H9 (cell line): ENCODE measurements at places on chromosomes 3 and 15.
A peak's percentile ranks its signal among the peaks of the same experiment; 100 is the strongest.

DNA sequence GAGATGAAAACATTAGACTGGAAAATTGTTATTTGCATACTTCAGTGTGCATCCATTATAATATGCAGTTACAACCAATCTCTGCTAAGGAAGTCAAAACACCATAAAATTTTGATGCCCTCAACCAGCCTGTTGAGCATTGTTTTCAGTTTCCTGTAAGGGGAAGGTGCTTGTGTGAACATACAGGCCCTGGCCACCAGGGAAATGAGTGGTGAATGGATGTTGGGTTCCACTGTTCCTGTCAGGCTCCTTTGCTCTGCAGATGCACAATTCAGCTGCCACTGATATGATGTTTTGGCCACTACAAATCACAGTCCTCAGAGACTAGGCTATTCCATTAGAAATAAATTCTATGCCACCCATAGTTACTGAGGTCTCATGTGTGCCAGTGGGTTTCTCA, 184.6 kb downstream of the SYNPR start:
- no peak for DNase-seq
- H3K27ac ChIP-seq = no peak overlapping the region

DNA sequence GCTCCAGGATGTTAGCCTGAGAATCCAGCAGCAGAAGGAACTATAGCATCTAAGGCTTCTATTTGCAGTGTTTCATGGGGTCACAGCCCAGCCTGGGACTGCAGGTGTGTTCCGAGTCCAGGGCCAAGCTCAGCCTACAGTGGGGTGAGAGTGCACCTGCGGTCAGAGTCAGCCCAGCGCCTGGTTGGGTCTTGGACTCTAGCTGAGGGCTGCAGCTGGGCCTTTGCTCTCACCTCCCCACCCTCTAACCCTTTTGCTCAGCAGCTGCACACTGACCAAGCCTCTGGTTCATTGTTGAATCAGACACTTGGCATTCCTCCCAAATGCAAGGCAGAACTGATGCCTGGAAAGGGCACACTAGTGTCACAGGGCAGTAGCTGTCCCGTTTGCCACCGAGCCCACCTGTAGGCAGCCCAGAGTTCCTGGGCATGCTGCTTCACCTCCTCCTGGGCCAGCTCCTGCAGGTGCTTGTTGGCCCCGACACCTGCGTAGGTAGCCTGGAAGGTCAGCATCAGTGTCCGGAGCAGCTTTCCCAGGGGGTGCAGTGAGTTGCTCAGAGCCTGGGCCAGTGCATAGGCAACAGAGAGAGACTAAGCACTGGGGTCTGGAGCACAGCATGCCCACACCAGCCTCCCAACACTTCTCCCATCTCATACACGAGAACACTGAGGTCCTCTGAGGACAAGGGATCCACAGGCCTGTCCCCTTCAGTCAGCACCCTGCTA, 17.5 kb downstream of the ALS2CL start:
- no peaks in the 10 kb centered on the region for H3K4me1 ChIP-seq
- no peak for DNase-seq
- H3K4me3 ChIP-seq = no peak overlapping the region
- no peak overlapping the region for H3K27ac ChIP-seq
- H3K36me3 ChIP-seq = peaks cover 8% of the 10 kb centered on the region

- no peak overlapping the region for H3K4me3 ChIP-seq
- no peaks in the 10 kb centered on the region for H3K27me3 ChIP-seq
- H3K36me3 ChIP-seq = no peaks in the 10 kb centered on the region
- no peak for DNase-seq
Measured at GRCh38 chr3:86733257-86733656, 257.7 kb downstream of the VGLL3 start.

- H3K27me3 ChIP-seq = peaks cover 4% of the 10 kb centered on the region; the same call in 1 of the 2 replicates
- peak overlapping the region; percentile 84 for H3K4me3 ChIP-seq
- no peak overlapping the region for H3K27ac ChIP-seq
- peak; percentile 92 for DNase-seq
Measured at GRCh38 chr3:89113893-89114840, 6.7 kb downstream of the EPHA3 start.

DNA sequence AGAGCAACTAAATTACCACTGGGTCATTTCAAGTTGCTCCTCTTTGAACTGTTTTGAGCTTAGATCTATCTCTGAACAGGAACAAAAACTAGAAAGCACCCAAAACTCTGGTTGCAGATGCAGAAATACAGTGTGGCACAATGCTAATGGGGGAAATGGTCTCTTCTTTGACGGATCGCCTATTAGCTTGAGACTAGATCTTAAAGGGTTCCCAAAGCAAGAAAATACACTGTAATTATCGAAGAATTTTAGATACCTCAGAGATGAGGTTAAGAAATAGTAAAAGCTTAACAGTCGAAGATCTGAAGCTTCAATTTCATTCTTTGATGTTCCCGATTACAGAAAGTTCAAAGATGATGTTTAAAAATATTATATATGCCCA, 818 bp downstream of the PPP1R2 start:
- no peak for DNase-seq
- peak overlapping the region; percentile 86 for H3K4me3 ChIP-seq
- H3K27ac ChIP-seq = no peak overlapping the region
- H3K27me3 ChIP-seq = no peaks in the 10 kb centered on the region; the same call in 1 of the 2 replicates
- H3K4me1 ChIP-seq = 0 out of 2 replicates have a peak, but pooled peaks cover 3% of the 10 kb centered on the region

DNA sequence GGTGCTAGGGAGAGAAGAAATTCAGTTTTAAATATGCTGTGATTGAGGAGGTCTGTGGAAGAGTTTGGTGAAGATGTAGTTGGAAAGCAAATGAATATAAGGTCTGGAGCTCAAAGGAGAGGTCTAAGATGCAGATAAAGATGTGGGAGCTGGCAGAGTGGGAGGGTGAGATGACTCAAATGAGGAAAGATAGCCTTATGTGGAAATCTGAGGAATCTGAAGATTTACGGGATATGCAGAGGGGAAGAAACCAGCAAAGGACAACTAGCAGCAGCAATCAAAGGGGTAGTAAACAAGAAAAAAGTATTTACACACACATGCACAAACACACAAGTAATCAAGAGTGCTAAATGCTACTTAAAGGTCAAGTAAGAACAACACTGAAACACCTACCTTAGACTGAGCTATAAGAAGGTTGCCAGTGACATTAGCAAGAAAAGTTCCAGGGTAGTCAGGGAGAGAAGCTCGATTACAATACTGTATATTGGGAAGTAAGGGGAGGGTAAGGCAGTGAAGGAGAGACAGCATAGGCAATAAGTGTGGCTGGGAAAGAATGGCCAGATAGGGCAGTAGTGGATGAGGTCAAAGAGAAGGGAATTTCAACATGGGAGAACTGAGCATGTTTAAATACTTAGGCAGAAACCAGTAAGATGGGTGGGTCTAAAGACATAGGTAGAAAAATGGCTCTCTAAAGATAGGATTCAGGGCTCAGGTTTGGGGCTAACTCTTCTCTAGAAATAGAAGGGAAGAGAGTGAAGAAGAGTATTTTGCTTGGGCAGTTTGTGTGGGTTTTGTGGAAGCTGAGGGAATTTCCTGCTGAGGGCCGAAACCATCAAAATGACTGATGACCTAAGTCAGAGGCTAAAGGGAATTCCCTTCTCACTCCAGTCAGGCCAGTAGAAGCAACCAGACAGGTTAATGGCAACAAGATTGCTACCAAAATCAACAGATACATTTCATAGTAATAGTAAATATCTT, 8.9 kb downstream of the CMTM6 start:
- H3K4me3 ChIP-seq = no peak overlapping the region
- no peaks in the 10 kb centered on the region for H3K27me3 ChIP-seq
- no peak overlapping the region for H3K27ac ChIP-seq
- DNase-seq = no peak

DNA sequence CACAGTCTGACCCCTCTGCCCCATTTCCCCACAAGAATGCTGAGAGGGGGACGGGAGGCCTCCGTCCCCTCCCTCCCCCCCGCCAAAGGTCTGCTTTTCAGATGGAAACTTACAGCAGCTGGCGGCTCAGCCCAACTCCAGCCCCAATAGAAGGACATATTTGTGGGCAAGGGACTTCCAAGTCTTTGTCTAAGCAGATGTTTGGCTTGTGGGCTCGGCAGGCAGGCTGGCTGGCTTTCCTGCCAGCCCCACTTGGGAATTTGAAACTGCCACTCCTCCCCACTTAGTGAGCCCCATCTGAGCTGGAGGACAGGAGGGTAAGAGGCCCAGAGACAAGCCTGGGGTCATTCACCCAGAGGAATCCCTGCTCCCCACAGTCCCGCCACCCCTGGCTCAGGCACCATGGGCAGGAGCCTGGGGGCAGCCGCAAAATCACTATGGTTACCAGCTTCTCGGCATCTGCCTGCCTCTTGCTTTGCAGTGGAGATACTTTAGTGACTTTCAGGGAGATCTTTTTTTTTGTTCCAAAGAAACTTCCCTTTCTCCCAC, 53.6 kb downstream of the LMCD1 start:
- peak; percentile 51 for DNase-seq
- H3K36me3 ChIP-seq = peaks cover 2% of the 10 kb centered on the region; the same call in 1 of the 2 replicates
- H3K4me1 ChIP-seq = no peaks in the 10 kb centered on the region; the same call in 1 of the 2 replicates
- no peak overlapping the region for H3K27ac ChIP-seq

- H3K36me3 ChIP-seq = no peaks in the 10 kb centered on the region
- no peak for DNase-seq
- no peaks in the 10 kb centered on the region for H3K4me1 ChIP-seq
- H3K4me3 ChIP-seq = no peak overlapping the region
- H3K27me3 ChIP-seq = no peaks in the 10 kb centered on the region
- H3K27ac ChIP-seq = no peak overlapping the region
Measured at GRCh38 chr3:144045766-144046165, 74.1 kb downstream of the DIPK2A start.

GRCh38 chr3:184314363-184314699, at the start of gene EIF4G1:
Gene EIF4G1, plus strand, starts transcription at chr3:184314606. Its CDS starts 1,191 bp downstream, at chr3:184315797.
- peak; percentile 94 for DNase-seq
- H3K36me3 ChIP-seq = peaks cover 24% of the 10 kb centered on the region; the same call in 2 of the 3 replicates
- H3K4me1 ChIP-seq = peaks cover 8% of the 10 kb centered on the region; the same call in 1 of the 2 replicates

DNA sequence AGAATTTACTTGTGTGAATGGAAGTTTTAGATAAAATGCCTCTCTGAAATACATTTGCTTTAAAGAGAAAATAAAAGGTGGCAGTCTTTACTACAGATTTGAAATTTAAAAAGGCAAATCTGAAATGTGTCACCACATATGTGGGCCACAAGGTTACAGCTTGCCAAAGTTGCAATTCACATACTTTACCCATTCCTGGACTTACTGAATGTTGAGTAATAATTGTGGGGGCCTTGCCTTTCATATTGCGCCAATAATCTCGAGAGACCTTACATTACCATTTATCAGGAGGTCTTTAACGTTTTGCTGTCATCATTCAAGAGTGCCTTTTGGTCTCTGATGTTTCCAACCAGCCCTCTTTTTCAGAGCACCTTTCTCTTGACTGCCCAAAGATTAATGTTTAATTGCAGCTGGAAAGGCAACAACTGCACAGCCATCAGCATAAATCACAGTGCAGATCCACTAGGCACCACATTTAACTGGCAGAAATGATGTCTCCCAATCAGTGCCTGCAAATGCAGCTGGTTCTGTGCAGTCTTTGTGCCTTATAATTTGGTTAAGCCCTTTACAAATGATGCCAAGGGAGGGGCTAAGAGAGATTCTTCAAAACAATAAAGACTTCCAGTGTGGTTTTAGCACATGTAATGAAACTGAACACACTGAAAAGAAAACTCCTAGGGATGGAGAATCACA, 206.8 kb downstream of the MAGI1 start:
- no peaks in the 10 kb centered on the region for H3K27me3 ChIP-seq
- no peak for DNase-seq
- H3K27ac ChIP-seq = no peak overlapping the region
- H3K36me3 ChIP-seq = no peaks in the 10 kb centered on the region
- no peak overlapping the region for H3K4me3 ChIP-seq

- H3K4me3 ChIP-seq = no peak overlapping the region
- H3K36me3 ChIP-seq = no peaks in the 10 kb centered on the region
- no peak overlapping the region for H3K27ac ChIP-seq
- H3K4me1 ChIP-seq = no peaks in the 10 kb centered on the region; the same call in none of the 2 replicates
Measured at GRCh38 chr3:178059119-178059518, 477.1 kb upstream of the KCNMB2 start.

DNA sequence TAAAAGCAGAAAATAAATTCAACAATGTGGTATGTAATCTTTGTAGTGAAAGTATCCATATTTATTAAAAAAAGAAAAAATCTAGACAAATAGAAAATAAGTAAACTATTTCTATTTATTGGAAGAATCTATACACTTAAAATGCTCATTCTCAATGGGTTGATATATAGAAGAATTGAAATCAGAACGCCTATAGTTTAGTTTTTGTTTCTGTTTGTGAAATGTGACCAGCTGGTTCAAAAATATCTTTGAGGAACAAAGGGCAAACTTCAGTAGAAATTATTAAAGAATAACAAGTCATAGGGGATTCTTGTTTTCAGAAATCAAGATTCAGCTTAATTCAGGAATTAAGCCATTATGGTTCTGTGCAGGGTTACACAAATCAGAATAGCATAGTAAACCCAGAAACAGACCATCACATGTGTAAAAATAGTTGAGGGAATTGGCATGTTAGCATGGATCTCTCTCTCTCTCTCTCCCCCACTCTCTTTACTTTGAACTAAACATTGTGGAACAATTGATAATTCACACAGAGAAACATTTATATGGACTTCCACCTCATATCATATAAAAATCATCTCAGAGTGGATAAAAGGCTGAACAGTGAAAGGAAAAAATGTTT, 134.0 kb downstream of the CHL1 start:
- H3K27ac ChIP-seq = no peak overlapping the region
- H3K27me3 ChIP-seq = no peaks in the 10 kb centered on the region
- no peak overlapping the region for H3K4me3 ChIP-seq
- no peak for DNase-seq
- no peaks in the 10 kb centered on the region for H3K36me3 ChIP-seq

DNA sequence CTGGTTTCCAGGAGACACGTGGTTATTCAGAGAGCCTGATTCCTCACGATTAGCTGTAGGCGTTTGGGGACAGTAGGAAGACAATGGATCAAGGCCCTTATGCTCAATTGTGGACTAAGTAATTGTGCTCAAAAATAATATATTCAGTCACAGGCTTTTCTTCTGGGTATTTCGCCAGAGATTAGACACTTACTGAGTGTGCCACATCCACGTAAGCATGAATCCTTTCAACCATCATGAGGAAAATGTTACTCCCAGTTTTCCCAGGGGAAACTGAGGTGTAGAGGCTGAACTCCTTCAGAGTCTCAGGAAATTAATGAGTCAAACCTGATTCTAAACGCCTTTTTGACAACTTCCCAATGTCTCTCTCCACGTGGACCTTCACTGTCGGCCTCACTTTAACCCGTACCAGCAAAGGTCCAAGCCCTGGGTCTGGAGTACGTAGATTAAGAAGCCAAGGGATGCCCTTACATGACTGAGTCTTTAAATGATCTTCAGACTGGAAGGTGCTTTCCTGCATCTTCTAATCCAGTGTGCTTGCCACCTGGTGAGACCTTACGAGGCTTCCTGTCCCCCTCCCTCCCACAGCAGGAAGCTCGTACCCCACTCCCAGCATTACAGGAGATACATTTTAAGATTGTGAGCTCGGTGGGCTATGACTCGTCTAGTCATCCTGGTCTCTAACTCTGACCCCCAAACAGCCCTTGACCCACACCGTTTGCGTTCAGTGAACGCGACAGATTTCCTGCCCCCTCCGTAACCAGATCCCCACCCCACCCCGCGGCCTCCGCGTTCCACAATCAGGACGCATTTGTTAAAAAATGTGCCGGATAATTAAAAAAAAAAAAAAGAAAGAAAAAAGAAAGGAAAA, 1.7 kb downstream of the PKM start:
- peak overlapping the region; percentile 97 for H3K4me3 ChIP-seq
- no peak overlapping the region for H3K27ac ChIP-seq
- no peaks in the 10 kb centered on the region for H3K27me3 ChIP-seq
- H3K36me3 ChIP-seq = peaks cover 14% of the 10 kb centered on the region; the same call in 2 of the 3 replicates
